Effector memory CD8-positive, alpha-beta T cell (primary cell): ENCODE measurements at places on chromosomes 16 and 17.

DNA sequence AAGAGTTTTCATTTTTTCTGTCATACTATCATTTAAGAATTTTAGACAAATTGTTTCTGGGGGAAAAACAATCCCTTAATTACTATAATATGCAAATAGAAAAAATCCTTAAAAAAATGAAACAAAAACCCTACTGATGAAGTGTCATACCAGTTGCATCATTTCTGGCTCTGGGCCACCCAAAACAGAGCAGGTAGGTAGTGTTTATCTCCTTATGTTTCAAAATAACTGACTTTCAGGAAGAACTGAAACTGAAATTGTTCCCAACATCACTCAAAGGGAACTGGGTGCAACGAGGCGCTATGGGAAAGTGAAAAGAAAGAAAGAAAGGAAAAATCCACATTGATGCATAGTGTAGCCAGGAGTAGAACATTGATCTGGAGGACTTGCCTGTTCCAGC is 653.1 kb upstream of the SOX9 start:
- no peak for DNase-seq

DNA sequence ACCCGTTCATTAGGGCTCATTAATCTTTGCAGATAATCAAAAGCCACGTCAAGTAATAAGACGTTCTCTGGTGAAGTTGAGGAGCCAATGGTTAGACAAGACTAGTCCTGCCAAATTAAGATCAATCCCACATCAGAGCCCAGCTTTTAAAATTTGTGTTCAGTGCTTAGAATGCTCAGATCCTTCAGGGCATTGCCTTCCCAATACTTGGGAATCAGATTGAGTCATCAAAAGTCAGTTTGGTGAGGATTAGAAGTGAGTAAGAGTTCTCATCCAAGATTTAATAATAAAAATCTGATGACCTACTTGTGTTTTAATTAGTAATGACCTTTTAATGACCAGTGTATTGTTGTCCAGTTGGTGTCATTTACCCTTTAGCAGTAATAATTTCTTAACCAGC is 19.8 kb downstream of the MAP2K4 start:
- DNase-seq: no peak

DNA sequence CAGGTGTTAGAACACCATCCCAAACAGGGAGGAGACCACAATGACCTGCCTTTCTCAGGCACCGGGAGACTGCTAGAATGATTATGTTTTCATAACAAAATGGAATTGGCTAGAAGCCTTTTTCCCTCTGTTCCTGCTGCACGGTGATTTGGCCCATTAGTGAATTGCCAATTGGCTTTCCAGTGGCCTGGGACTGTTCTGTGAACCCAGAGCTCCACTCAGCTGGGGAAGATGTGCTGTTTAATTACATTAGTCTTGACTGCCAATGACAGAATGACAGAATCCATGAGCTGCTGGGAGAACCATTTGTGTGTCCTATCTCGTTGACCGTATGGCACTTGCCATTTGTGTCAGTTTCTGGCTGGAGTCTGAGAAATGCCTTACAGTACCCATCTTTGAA is 242.9 kb downstream of the CDH11 start:
- DNase-seq: no peak

GRCh38 chr17:75086496-75087181 is 1.1 kb upstream of the SLC16A5 start:
- no peak for DNase-seq

- DNase-seq: peak; percentile 86
Observed at GRCh38 chr16:75074920-75075687, 41.5 kb downstream of the LDHD start.

DNA sequence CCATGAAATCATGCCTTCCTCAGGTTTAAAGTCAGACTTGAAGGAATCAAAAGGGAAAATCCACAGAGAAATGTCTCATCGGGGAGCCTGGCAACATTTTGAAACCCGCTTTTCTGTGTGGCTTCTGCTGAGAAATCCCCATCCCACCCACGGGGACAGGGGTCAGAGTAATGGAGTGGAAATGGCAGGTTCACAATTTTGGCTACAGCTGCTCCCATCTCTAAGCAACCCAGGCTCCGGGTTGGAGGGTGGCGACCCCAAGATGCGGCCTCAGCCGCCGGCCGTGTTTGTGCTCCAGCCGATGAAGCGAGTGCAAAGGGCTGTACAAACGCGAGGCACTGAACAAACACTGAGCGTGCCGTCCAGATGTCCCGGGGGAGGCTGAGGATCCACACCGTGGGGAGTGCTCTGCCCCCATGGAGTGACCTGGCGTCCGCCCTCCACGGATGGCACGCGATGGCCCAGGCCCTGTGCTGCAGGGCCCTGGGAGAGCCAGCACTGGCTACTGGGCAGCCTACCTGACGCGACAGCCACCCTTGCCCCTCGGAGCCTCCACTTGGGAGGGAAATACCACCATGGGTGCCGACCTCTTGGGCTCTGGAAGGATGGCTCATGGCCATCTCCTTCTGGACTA is 22.2 kb downstream of the SLC43A2 start:
- DNase-seq: no peak

- DNase-seq: peak; percentile 93
Observed at GRCh38 chr17:80219013-80219762, 945 bp downstream of the SGSH start.

GRCh38 chr17:31411707-31412285 is 20.3 kb downstream of the RAB11FIP4 start:
- DNase-seq: no peak

GRCh38 chr17:18257268-18257981 is 1.1 kb downstream of the FLII start:
- DNase-seq: no peak

DNA sequence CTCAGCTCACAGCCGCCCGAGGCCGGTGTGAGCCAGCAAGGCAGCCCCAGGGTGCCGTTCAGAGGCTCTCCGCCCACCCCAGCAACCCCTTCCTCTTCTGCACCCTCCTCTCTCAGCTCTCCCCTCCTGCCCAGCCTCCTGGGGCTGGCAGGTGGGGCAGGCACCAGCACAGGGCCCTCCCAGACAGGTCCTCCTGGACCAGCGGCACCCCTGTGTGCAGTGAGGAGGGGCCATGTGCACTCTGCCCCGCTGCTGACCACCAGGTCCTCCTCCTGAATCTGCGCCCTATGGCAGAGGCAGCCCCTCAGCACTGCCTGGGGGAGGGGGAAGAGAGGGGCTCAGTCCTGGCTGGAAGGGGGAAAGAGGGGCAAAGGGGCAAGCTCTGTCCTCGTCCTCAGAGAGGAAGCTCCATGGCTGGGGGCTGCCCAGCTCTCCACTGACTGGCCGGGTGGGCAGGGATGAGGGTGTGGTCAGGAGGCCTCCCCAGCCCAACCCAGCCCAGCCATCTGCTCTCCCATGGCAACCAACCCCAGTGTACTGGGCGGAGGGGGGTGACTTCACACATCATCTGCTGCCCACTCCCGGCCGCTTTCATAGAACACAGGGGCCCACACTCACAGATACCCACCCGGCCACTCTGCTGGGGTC is 5.4 kb upstream of the BCAR1 start:
- no peak for DNase-seq

DNA sequence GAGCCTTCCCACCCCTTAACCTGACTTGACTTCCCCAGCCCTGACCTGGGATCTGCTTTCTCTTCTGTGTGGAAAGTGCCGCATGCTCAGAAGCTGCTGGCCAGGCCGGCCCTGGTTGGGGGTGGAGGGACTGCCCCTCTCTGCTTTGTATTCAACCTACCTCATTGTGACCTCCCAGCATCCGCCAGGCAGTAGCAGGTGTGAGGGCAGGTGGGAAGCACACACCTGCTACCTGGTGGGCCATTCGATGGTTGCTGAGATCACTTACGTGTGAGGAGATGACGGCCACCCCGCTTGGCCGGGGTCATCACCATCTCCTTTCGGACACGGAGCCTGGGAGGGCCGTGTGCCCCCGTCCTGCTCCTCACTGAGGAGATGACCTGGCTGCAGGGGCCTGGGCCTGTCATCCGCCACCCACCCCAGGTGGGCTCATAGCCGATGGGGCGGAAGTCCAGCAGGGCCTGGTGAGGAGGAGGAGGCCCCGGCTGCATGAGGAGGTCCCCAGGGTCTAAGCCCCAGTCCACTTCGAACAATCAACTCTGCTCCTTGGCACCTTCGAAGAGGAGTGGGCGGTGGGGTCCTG is 7.1 kb downstream of the CPNE7 start:
- no peak for DNase-seq

- no peak for DNase-seq
Observed at GRCh38 chr17:20092261-20092867, 83.2 kb downstream of the SPECC1 start.

GRCh38 chr16:15885560-15886001 is 2.8 kb downstream of the CEP20 start:
- DNase-seq: no peak

DNA sequence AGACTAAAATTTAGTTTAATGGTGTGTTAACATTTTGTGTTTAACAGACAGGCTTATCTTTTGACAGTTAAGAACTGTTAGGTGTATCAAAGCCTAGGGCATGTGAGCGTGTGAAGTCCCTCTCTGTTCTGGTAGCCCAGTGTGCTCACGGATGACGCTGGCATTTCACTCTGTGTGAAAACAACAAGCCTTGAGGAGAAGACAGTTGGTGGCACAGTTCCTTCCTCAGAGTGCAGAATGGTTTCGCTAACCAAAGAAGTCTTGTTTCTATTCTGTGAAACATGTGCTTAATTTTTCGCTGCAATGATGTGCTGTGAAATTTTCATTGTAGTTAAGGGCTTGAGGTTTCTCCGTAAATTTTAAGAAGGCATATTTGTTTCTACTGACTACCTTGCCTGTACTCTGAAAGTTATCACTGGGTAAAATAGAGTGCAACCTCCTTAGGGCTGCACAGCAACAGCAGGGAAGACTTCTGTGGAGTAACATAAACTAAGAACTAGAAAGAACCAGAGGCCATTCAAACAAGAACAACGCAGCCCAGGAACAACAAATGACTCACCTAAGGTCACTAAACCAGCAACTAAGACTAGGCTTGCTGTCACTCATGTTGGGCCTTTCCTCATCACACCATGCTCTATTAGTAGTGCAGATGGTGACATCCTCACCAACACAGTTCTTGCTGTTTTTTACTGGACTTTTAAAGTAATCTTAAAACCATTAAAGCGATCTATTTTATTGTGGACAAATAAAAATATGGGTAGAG is 33.4 kb downstream of the BRD7 start:
- DNase-seq: peak; percentile 22

GRCh38 chr17:44602970-44603369 is 45.7 kb downstream of the FZD2 start:
- DNase-seq: no peak

DNA sequence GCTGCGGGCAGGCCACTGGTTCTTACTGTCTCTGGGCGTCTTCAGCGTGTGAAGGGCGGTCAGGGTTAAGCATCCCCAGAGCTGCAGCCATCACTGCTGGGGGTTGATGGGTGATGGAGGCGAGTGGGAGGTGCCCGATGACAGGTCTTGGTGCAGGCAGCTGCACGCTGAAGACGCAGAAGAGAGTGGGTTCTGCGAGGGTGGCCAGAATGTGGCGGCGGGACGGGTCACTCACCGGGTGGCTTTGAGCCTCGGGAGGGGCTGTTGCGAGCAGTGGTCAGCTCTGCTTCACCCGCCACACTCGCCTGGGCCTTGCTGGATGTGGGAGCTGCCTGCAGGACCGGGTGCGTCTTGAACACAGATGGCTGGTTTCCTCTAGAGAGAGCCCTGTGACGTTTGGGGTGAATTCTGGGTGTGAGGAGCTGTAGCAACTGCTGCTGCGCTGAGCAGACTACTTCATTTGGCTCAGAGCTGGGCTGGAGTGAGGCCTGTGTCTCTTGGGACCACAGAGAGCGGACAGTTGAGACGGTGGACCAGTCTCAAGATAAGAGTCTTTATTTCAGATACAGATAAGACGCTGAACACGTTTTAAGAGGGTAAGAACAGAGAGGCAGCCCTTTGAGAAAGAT is 44.6 kb upstream of the ZNF750 start:
- DNase-seq: peak; percentile 63

DNA sequence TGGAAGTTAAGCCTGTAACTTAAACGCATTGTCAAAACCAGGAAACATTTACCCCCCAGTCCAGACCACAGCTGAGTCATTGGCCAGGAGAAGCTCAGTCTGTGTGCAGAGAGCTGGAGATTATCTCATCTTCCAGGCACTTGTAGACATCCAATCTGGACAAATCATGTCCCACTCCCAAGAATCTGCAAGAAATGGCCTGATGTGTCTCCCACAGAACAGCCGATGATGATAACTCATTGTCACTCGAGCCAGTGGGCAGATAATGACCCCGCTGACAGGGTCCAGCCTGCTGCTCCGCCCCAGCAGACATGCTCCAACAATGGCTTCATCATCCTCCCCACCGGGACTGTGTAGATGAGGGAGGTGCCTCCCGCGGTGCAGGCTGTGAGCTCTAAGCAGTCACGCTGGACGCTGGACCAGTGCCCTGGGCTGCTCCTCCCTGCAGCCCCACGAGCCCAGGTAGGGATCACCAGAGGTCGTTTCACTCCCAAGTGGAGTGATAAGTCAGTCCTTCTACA is 322.5 kb downstream of the C16orf95 start:
- DNase-seq: no peak

GRCh38 chr17:79627766-79628690 is 17.2 kb upstream of the RBFOX3 start:
- DNase-seq: no peak

DNA sequence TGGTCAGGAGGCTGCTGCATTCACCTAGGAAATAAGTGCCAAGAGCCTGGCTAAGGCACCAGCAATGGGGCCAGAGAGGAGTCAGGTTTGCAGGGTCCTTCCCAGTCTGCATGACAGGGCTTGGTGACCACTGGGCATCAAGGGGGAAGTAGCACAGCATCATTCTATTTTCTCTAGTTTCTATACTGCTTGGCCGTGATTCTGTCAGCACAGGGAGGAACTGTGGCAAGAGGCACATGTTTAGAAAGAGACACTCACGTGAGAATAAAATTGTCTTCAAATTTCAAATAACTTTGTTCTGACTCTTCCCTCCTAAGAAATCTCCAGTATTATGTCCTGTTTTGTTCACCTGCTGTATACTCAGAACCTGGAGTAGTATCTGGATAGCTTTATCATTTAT is 37.8 kb downstream of the ERN1 start:
- DNase-seq: no peak

GRCh38 chr16:51951668-51952298 is 595.2 kb downstream of the TOX3 start:
- no peak for DNase-seq

GRCh38 chr17:3963237-3964201 is 718 bp downstream of the ATP2A3 start:
- DNase-seq: peak; percentile 59

GRCh38 chr16:261031-261691 is 14.6 kb downstream of the RGS11 start:
- DNase-seq: no peak

DNA sequence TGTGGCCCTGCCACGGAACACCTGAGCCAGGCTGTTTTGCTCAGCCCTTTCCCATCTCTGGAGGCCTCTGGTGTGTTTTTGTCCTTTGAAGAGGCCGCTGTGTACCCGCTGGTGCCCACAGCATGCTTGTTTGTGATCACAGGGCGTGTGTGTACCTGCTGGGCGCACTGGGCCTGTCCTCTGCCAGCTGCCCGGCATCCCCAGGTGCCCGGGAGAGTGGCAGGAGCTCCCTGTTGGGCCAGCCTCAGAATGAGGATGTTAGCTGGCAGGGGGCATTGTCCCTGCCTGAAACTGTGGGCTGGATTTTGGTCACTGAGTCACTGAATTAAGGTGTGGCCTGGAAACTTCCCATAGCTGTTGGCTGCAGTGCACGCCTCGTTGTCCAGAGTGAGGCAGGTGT is 31.1 kb downstream of the BAIAP2 start:
- no peak for DNase-seq
